Mononuclear cell (primary cell): ENCODE measurements at places on chromosomes 2 and 18. TPM values are rescaled to one million over a fixed set of nuclear protein-coding genes. Genes with fewer than 3 reads are reported as not detected.

The SMAD2 gene
- 106 TPM for total RNA-seq

The TRIP12 gene
- total RNA-seq: 224 TPM

The UGT1A10 gene
- total RNA-seq: not detected

The NLRC4 gene
- 3.0 TPM for total RNA-seq

The HOXD4 gene
- total RNA-seq: 0.21 TPM

The CHRND gene
- total RNA-seq: not detected

The MAP3K19 gene
- total RNA-seq: not detected

The DCC gene
- total RNA-seq: under 0.01 TPM

The PTPRN gene
- total RNA-seq: 1.3 TPM

The TMEM247 gene
- total RNA-seq: not detected

The SS18 gene
- total RNA-seq: 85.8 TPM

The PPP1CB gene
- total RNA-seq: 300 TPM

The ALLC gene
- not detected for total RNA-seq

The CNDP1 gene
- total RNA-seq: not detected

The BIN1 gene
- total RNA-seq: 43.9 TPM

The B3GNT7 gene
- 6.5 TPM for total RNA-seq
